ENCODE measurements at places on chromosomes 11 and 22.

DNA sequence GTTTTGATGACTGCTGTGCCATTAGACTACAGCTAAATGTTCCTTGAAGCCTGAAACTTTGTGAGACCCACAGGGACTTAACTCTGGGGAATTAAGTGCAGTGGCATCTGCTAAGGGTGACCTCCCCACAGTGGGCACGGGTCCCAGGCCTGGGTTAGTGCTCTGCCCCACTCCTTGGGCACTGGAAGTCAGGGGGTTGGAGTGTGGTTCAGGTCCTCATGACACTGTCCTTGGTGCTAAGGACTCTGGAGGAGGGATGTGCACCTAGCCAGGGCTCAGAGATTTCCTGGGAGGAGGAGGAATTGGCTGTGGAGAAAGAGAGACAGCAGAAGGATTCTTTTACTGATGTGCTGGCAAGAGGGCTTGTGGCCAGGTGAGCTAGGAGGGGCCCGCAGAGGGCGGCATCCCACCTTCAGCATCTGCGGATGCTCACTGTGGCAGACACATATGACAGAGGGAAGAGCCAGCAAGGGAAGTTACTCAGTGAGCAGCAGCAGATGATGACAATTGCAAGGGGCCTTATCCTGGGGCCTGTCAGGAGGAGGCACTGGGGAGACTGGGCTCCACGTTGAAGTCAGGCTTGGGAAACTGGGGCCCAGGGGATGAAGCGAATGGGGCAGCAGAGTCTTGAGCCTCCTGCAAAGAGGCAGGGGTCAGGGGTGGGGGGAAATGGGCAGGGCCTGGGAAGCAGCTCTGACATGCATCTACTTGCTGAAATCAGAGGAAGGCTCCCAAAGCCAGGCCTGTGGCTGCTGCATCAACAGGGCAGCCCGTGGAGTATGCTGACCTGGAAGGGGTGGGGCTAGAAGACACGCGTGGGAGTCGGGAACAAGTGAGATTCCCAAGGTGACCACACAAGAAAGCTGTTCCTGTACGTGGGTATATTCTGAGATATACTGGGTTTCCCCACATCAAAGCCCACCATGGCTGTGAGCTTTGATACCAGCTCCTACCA, 144.0 kb downstream of the MPPED1 start:
- no peak for DNase-seq

GRCh38 chr11:80687941-80688340, 1247.1 kb upstream of the TENM4 start:
- DNase-seq = no peak

- no peak for DNase-seq
Observed at GRCh38 chr22:22125028-22125578, 119.5 kb upstream of the VPREB1 start.

- DNase-seq = no peak
Observed at GRCh38 chr11:31783252-31783651, 27.9 kb downstream of the PAX6 start.

- DNase-seq = no peak
Observed at GRCh38 chr22:46609175-46609690, 11.0 kb upstream of the GRAMD4 start.

DNA sequence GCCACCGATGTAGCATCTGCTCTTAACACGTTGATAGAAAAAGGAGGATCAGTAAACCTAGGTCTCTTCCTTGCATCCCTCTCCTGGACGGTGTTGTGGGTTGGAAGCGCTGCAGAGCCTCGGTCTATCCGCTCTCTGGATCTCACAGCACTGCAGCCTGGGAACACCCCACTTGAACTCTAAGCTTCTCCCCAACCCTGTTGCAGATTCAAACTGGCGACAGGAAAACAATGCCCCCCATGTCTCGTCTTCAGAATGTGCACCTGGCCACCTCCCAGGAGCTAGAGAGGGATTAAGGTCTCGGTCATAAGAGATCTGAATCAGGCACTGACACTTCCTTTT, 454 bp downstream of the TMEM218 start:
- no peak for DNase-seq

- peak; percentile 57 for DNase-seq
Observed at GRCh38 chr11:66080055-66080817, 10.2 kb downstream of the PACS1 start.

DNA sequence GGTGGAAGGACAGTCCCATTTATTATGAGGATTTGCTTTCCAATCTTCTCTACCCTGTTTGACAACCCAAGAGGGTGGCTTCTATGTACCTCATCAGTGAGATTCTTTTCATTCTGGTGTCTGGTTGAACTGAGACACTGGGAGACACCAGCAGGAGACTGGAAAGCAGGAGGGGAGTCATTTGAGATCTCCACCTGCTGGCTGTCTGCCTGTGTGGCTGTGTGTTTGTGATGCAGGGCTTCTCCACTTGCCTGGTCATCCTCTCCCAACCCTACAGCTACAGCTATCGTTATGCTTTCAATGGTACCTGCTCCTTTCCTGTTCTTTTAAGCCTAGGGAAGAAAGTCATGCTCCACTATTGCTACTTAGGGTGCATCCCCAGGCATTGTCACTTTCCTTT, 48.6 kb downstream of the MRGPRX1 start:
- DNase-seq = no peak

All from NCI-H226 (cell line).